Smooth muscle cell of the pulmonary artery (primary cell): ENCODE measurements at places on chromosomes 1 and 21. TPM values are rescaled to one million over a fixed set of nuclear protein-coding genes. Genes with fewer than 3 reads are reported as not detected.

The PRKAA2 gene
- total RNA-seq = 4.4 and 9.8 TPM in 2 replicates

The DIRAS3 gene
- total RNA-seq = 3.3 and 8.8 TPM in 2 replicates

The CFHR2 gene
- total RNA-seq = not detected in 2 replicates

The MTX1 gene
- 29.9 and 34.6 TPM in 2 replicates for total RNA-seq

The TLCD4 gene
- 0.26 and 1.2 TPM in 2 replicates for total RNA-seq

The TSPAN1 gene
- 0.73 and 0.78 TPM in 2 replicates for total RNA-seq

The ATF3 gene
- 6.6 and 12.6 TPM in 2 replicates for total RNA-seq

The SLC45A1 gene
- 4.2 and 5.6 TPM in 2 replicates for total RNA-seq

The UQCRHL gene
- total RNA-seq = 1.4 and 1.5 TPM in 2 replicates

The KPRP gene
- not detected in 2 replicates for total RNA-seq

The CRP gene
- total RNA-seq = not detected in 2 replicates
